Left ventricle myocardium superior (tissue), 1 donor: ENCODE measurements at places on chromosomes 5 and 9. TPM values are rescaled to one million over a fixed set of nuclear protein-coding genes. Genes with fewer than 3 reads are reported as not detected.

DNA sequence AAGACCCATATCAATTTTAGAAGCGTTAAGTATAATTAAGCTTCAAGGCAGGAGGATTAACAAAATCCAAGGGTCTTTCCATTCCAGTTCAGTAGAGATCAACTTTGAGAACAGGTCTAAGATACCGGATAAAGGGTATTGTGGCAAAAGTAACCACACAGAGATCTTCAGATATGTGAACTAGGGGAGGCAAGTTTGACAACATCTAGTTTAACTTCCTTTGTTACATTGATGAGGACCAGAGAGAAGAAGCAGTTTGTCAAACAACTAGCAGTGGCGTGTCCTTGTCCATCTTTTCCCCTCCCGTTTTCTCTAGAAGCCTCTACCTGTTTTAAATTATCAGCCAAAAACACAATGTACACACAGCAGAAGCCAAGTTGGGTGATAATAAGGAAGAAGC is 8.6 kb downstream of the SLC36A2 start:
- DNase-seq: no peak

DNA sequence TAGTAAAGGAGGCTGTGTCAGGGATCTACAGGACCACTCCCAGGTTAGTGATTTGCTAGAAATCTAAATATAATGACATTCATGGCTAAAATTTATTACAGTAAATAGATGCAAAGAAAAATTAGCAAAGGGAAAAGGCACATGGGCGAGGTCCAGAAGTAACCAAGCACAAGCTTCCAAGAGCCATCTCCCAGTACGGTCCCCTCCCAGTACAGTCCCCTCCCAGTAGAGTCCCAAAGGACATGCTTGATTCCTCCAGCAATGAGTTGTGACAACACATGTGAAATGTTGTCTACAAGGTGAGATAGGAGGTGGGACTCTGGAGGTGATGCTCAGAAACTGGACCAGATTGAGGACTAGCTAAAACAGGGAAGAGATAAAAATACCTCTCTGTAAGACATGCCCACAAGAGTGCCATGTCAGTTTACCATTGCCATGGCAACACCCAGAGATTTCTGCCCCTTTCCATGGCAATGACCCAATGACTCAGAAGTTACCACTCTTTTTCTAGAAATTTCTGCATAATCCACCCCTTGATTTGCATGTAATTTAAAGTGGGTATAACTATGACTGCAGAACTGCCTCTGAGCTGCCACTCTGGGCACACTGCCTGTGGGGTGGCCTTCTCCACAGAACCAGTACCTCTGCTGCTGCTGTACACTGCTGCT is 27.9 kb upstream of the CEMIP2 start:
- no peak for DNase-seq

- no peak for DNase-seq
These were observed 33.7 kb upstream of the CSF1R start for GRCh38 chr5:150120062-150120441.

SLC34A3 gene
- not detected for total RNA-seq

DNA sequence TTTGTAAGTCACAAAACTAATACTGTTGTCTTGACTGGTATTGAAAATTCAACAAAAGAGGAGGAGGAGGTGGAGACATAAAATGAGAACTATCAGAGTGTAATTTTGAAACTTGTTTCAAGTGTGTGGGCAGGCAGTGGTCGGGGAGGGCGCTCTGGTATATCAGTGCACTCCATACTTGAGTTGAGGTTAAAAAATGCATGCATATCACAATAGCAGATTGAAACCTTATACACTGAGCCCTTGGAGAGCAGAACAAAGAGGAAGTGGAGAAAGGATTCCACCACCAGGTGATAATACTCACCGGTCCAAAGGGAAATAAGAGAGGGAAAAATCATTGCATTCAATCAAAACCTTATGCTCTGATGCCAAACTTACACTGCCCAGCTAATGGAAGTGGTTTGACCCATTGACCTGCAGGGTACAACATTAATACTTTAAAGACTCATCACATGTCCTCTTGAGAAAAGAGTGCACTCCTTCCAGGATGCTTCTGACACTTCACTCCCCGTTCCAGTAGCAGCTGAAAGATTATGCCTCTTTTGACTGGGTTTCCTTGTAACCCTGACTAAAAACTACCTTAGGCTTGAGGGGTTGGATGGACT is 79.5 kb upstream of the FAM169A start:
- no peak for DNase-seq

DNA sequence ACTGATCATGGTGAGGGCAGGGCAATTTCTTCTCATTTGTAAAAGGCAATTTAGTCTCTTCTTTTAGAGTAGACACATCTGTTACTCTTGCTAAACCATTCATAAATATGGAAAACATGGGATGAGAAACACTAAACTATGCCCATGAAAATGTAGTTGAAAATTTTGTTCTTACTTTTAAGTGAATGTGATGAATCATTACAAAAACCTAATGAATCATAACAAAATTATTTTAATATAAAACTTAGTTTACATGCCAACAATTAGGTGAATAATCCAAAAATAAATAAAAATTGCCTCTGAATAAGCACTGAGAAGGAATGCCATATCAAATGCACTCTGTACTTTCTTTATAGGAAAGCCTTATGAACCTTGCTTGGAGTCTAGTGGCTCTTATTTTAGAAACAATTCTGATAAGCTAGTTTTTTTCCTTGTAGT is 297.7 kb upstream of the EFNA5 start:
- DNase-seq: no peak

GRCh38 chr5:14723701-14724132 is 59.2 kb downstream of the OTULIN start:
- DNase-seq: no peak

- DNase-seq: no peak
These were observed 116.9 kb downstream of the PIP5K1B start for GRCh38 chr9:68821911-68822310.

ZNG1A gene
- total RNA-seq: 11.9 TPM

DNA sequence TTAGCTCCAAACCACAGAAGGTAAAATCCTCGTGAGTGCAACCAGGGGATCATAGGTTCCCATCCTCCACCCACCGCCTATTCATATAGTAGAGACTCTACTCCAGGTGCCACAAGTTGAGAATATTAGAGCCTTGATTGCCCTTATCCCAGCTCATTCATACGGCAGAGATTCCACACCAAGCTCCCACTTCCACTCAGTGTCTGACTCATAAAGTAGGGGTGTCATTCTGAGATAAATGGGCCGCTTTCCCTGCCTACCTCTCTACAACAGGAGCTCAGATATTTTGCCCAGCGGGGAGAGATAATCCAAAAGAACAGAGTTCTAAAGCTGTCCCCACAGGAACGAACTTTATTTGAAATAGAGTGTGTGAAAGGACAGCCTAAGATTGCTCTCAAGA is 9.4 kb downstream of the SLC22A4 start:
- DNase-seq: no peak

DNA sequence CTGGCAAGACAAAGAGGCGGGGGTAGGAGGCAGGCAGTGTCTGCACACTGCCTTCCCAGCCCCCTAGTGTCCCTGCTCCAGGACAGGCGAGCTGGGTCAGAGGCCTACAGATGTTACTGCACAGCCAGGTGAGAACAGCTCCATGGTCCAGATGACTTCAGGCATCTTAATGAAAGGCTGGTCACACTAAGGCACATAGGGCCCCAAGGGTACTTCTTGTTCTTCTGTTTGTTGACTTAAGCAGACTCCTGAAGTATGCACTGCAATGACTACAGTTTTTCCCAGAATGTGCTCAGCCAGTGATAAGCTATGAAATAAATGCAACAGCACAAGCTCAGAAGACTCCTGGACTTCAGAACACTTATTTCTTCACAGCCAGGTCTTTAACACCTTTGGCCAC is 27.4 kb downstream of the ATPSCKMT start:
- no peak for DNase-seq

- no peak for DNase-seq
These were observed 8.0 kb downstream of the AFAP1L1 start for GRCh38 chr5:149279661-149280060.

GRCh38 chr5:145903867-145904266 is 31.1 kb upstream of the GRXCR2 start:
- DNase-seq: no peak

DNA sequence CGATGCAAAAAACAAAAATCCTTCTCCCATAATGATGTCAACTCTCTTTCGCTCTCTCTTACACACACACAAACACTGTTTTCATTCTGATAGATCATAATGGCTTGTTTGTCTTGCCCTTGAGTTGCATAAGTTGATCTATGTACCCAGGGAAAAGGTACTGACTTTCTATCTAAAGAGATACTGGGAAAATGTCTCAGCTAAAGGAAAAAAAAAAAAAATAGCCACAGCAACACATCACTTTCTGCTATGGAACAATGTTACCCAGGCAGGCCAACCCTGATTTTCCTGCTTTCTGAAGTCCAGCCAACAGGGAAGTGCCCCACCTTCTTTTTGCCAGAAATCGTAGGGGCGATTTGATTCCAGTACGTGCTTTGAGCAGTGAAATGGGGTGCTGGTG is 212.6 kb upstream of the ACTBL2 start:
- DNase-seq: no peak

DNA sequence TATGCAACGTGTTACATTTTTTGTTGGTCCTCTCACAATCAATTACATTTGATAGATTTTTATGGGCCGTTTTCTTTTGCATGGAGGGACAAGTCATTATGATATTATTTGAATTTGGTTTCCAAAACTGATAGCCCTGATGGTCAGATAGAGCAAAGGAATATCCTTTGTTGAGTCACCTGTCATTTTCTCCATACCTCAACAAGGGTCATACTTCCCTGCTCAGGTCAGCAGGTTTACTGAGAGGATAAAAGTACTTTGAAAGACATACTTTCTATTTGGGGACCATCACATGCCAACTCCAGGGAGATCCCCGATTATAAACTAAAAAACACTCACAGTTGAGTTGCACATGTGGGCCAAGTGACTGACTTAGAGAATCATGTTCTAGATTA is 132.9 kb downstream of the SUSD1 start:
- DNase-seq: no peak

ANKRD20A1 gene
- total RNA-seq: 1.3 TPM

DNA sequence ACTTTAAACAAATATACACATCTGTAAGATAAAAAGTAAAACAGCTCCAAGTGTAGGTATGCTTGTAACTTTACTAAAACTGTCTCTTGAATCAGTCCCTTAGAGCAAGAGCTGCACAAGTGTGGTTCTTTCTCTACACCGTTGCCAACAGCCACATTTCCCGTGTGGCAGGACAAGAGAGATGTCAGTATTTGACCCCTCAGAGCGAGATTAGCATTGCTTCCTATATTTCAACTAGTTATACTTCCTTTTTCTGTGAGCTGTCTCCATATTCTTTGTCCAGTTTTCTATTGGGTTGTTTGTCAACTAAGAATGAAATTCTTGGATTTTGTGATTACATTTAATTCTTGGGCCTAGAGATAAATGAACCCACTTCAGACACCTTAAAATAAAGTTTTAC is 8.0 kb downstream of the PLIN2 start:
- no peak for DNase-seq

CAMLG gene
- 17.3 TPM for total RNA-seq

DNA sequence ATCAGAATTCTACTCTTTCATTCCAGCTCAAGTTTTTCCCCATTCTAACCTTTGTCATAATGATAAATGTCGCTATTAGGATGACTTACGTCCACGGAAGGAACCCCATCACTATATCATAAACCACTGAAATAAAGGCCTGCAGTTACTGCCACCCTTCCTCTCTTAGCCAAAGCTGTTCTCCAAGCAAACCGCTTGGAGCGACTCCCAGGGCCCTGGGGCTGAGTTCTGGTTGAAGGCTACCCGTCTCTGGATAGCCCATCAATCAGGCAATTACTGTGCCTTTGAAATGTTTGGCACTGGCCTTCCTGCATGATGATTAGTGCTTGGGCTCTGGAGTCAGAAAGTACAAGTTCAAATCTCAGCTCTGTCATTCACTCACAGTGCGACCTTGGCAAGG is 386.0 kb downstream of the SPOCK1 start:
- no peak for DNase-seq

GRCh38 chr5:42953041-42953440 is 87.1 kb downstream of the ANXA2R start:
- DNase-seq: no peak

DNA sequence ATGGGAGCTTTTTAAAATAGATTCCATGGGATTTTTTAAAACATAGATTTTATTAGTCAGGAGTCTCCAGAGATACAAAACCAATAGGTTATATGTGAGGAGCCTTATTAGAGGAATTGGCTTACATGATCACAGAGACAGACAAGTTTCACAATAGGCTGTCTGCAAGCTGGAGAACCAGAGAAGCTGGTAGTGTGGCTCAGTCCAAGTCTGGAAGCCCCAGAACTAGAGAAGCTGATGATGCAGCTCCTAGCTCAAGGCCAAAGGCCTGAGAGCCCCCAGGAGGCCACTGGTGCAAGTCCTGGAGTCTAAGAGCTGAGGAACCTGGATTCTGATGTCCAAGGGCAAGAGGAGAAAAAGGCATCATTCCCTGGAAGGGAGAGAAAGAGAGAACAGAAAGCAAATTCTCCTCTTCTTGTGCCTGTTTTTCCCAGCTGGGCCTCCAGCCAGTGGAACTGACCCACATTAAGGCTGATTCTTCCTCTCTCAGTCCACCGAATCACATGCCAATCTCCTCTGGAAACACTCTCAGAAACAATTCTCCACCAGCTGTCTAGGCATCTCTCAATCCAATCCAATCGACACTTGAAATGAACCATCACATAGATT is 59.3 kb downstream of the AHRR start:
- peak; percentile 7 for DNase-seq

DNA sequence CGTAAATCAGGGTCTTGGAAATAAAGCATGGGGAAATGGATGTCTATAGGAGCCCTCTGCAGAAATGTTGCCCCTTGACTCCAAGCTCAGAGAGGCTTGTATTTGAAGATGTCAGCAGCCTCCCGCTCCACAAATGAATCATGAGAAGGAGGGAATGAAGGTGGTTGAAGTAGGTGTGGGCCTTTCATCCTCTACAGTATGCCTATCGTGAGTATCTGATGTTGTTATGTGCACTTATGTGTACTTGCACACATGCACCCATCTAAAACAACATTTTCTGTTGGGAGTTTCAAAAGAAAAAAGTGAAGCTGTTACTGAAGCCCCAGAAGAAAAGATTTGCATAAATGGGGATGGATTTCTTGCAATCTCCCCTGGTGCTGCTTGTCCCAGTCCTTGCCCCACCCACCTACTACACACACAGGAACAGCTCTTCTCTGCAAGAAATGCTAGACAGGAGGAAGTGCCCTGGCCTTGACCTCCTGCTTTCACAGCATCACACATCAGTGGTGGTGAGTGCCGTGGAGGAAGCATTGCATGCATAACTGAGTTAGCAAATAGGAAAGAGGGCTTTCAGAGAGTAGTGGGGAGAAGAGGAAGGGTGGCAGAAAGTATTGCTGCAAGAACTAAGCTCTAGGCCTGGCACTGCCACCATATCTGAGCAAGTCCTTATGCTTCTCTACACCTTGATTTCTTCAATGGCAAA is 156.1 kb downstream of the SNX18 start:
- peak; percentile 44 for DNase-seq
